ENCODE measurements at places on chromosomes 11 and 22. TPM values are rescaled to one million over a fixed set of nuclear protein-coding genes. Genes with fewer than 3 reads are reported as not detected.

Gene KRTAP5-8
- total RNA-seq = not detected

Gene OR51G1
- total RNA-seq = not detected

Gene POLR2L
- total RNA-seq = 42.0 TPM

Gene OR6A2
- total RNA-seq = not detected

Gene IL18
- 15.5 TPM for total RNA-seq

Gene ME3
- 43.1 TPM for total RNA-seq

Gene OR5P2
- not detected for total RNA-seq

Gene ADM2
- 29.0 TPM for total RNA-seq

Gene GSTT2
- 0.50 TPM for total RNA-seq

Gene TMA7B
- not detected for total RNA-seq

Gene ELF5
- total RNA-seq = not detected

Gene FADD
- total RNA-seq = 51.5 TPM

Gene CCDC85B
- total RNA-seq = 58.9 TPM

Gene OR2D2
- 0.38 TPM for total RNA-seq

Gene APOA4
- total RNA-seq = not detected

Gene MOGAT2
- total RNA-seq = not detected

Gene CCDC15
- 3.1 TPM for total RNA-seq

Gene MAPK12
- total RNA-seq = 27.3 TPM

Gene SCN2B
- 0.07 TPM for total RNA-seq

Gene ZBTB16
- 0.08 TPM for total RNA-seq

Gene NCAM1
- total RNA-seq = 16.5 TPM

Gene GPR83
- total RNA-seq = not detected

Gene ADORA2A
- 0.46 TPM for total RNA-seq

Gene MUC5AC
- not detected for total RNA-seq

Gene CDHR5
- total RNA-seq = not detected

Gene OR8G1
- total RNA-seq = not detected

Gene RAB38
- total RNA-seq = 7.3 TPM

Gene C1QTNF4
- total RNA-seq = 7.1 TPM

Gene SEPTIN5
- total RNA-seq = 10.1 TPM

Gene SMIM35
- total RNA-seq = not detected

Gene YPEL4
- total RNA-seq = not detected

Gene TRIM49B
- total RNA-seq = not detected

Gene NLRP6
- total RNA-seq = not detected

Gene TBX1
- total RNA-seq = not detected

Gene OR52D1
- total RNA-seq = not detected

Gene NXPE2
- not detected for total RNA-seq

Gene MRGPRF
- total RNA-seq = 1.2 TPM

Gene KLHL35
- total RNA-seq = 1.5 TPM

Gene FGF19
- total RNA-seq = not detected

Gene OR10A2
- not detected for total RNA-seq

Gene APOL3
- total RNA-seq = 4.4 TPM

Gene SNX19
- 80.1 TPM for total RNA-seq

Gene CSNK1E
- total RNA-seq = 217 TPM

Gene ZNF280B
- 4.0 TPM for total RNA-seq

Gene C11orf52
- 5.0 TPM for total RNA-seq

Gene GRM5
- 0.17 TPM for total RNA-seq

Gene TRIM48
- not detected for total RNA-seq

Gene OLFML1
- total RNA-seq = not detected

Gene APOL5
- not detected for total RNA-seq

Gene BACE1
- total RNA-seq = 13.6 TPM

Data from kidney epithelial cell (primary cell).